ENCODE measurements at places on chromosomes 6 and 20. TPM values are rescaled to one million over a fixed set of nuclear protein-coding genes. Genes with fewer than 3 reads are reported as not detected.

DNA sequence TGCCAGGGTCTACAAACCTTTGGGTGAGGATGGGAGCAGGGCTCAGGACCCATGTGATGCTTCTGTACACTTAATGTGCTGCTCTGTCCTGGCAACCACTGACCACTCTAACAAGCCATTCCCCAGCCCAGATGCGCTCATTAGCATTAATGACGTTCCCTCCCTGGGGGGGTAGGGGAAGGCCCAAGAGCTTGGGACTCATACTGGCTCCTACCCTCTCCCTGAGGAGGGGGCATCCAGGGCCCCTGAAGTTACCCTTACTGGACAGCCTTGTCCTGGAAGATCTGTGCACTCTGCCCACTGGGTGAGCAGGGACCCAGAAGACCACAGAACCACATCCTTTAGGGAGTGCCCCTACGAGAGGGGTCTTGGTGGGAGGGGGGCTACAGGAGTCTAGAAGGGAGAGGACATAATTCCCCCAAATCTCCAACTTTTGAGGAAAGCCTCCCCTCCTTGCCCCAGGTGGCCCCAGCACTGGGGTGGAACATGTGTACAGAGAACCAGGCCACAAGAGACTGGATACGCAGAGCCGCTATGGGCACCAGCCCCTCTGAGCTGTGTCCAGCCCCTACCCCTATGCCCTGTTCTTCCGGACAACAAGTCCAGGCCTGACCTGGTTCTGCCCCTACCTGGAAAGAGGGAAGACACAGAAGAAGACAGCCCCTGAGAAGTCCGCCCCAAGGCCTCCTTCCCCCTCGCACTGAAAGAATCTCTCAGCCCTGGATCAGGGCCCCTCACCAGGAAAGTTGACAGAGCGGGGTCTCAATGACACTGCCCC, 1.4 kb downstream of the TEAD3 start:
- H3K4me3 ChIP-seq, result peak overlapping the region; percentile 92
- peak overlapping the region; percentile 90 for H3K27ac ChIP-seq
- H3K4me1 ChIP-seq, result peaks cover 49% of the 10 kb centered on the region
- DNase-seq, result no peak
- peaks cover 4% of the 10 kb centered on the region for H3K27me3 ChIP-seq

- no peak overlapping the region for H3K4me3 ChIP-seq
- no peaks in the 10 kb centered on the region for H3K27me3 ChIP-seq
- no peaks in the 10 kb centered on the region for H3K4me1 ChIP-seq
- no peaks in the 10 kb centered on the region for H3K36me3 ChIP-seq
Measured at GRCh38 chr6:68158256-68158655, 476.8 kb upstream of the ADGRB3 start.

GRCh38 chr6:36784376-36784636, 54.9 kb downstream of the CPNE5 start:
- no peak overlapping the region for H3K4me3 ChIP-seq
- no peak for DNase-seq
- peaks cover 4% of the 10 kb centered on the region for H3K27me3 ChIP-seq
- peaks cover 24% of the 10 kb centered on the region for H3K4me1 ChIP-seq
- H3K36me3 ChIP-seq, result no peaks in the 10 kb centered on the region

DNA sequence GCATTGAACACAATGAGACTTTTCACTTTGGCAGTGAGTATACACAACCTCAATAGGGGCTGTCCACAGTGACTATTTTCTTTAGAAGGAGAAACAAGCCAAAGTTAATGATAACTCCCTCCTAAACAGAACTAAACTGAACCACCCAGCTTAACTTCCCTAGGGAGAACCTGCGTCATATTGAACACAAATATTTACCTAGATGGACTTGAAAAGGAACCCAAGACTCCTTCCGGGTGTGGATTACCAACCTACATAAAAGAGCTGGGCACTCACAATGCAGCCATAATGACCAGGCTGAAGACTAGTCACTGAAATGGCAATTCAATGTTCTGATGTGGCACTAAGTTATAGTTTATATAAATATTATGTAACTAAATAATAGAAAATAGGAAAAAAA, 160.6 kb downstream of the IBTK start:
- DNase-seq, result no peak
- H3K27me3 ChIP-seq, result no peaks in the 10 kb centered on the region
- no peaks in the 10 kb centered on the region for H3K36me3 ChIP-seq
- H3K4me1 ChIP-seq, result no peaks in the 10 kb centered on the region
- no peak overlapping the region for H3K27ac ChIP-seq
- no peak overlapping the region for H3K4me3 ChIP-seq

Gene HTR1E
- 0.52 TPM for total RNA-seq

- peaks cover 5% of the 10 kb centered on the region for H3K4me1 ChIP-seq
Measured at GRCh38 chr20:62889411-62889810, 27.8 kb upstream of the TCFL5 start.

- peak overlapping the region; percentile 71 for H3K4me3 ChIP-seq
- no peak for DNase-seq
- H3K4me1 ChIP-seq, result peaks cover 39% of the 10 kb centered on the region
- H3K27me3 ChIP-seq, result peaks cover 87% of the 10 kb centered on the region
- no peaks in the 10 kb centered on the region for H3K36me3 ChIP-seq
Measured at GRCh38 chr6:10384610-10385523, 30.0 kb downstream of the TFAP2A start.

- no peak for DNase-seq
- no peaks in the 10 kb centered on the region for H3K27me3 ChIP-seq
- H3K4me1 ChIP-seq, result peaks cover 7% of the 10 kb centered on the region
- no peak overlapping the region for H3K4me3 ChIP-seq
- peaks cover 42% of the 10 kb centered on the region for H3K36me3 ChIP-seq
- no peak overlapping the region for H3K27ac ChIP-seq
Measured at GRCh38 chr20:33640287-33640686, 21.8 kb upstream of the C20orf144 start.

GRCh38 chr6:136201732-136202131, 48.4 kb downstream of the MTFR2 start:
- H3K27ac ChIP-seq, result no peak overlapping the region
- no peaks in the 10 kb centered on the region for H3K27me3 ChIP-seq
- H3K36me3 ChIP-seq, result no peaks in the 10 kb centered on the region

DNA sequence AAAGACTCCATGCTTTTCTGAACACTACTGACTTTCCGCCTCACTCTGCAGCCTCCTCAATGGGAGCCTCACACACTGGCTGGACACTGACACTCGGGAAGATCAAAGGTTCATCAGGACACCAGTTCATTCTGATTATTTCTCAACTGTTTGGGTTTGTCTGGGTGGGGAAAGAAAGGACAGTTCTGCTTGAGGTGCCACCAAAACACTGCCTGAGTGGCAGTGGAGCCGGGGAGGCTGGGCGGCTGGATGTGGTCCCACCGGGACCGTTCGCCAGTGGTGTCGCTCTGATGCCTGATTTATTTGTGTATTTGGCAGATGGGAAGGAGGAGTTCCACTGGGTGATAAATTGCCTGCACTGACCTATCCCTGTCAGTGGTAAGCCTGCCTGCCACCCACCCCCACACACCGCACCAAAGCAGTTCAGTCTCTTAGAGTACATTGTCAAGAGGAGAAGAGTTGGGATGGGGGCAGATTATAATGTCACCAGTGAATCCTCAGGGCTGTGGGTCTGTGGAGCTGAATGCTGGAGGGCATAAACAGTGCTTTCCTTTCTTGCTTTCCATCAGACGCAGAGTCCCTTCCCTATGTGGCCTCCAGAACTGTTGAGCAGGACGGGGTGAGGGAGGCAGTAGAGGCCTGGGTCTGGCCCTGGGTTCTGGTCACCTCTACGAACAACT, 49.8 kb downstream of the EDN1 start:
- H3K27me3 ChIP-seq, result peaks cover 11% of the 10 kb centered on the region
- no peaks in the 10 kb centered on the region for H3K36me3 ChIP-seq
- DNase-seq, result no peak

DNA sequence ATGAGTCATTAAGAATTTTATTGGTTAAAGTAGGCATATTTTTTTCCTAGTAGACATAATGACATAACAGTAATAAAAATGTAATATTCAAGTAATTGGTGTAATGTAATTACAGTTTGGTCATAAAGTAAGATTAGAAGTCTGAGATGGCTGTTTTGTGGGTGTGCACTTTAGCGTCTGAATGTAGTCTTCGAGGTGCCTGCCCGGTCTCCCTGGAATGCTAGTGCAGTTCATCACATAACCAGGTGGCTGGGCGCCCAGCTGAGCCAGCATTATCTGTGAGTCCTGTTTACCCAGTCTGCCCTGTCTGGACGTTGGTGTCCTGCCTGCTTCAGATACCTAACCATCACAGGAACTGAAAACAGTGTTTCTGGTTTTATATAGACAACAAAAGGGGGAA, 419.1 kb downstream of the CDC5L start:
- H3K4me3 ChIP-seq, result no peak overlapping the region
- peaks cover 11% of the 10 kb centered on the region for H3K4me1 ChIP-seq
- H3K27ac ChIP-seq, result no peak overlapping the region
- H3K27me3 ChIP-seq, result peaks cover 2% of the 10 kb centered on the region

- H3K36me3 ChIP-seq, result no peaks in the 10 kb centered on the region
- H3K27me3 ChIP-seq, result peaks cover 95% of the 10 kb centered on the region
- peaks cover 1% of the 10 kb centered on the region for H3K4me1 ChIP-seq
Measured at GRCh38 chr6:105988321-105988720, 97.8 kb upstream of the PRDM1 start.
